ENCODE measurements at places on chromosomes 4 and X. TPM values are rescaled to one million over a fixed set of nuclear protein-coding genes. Genes with fewer than 3 reads are reported as not detected.

CLIC2 gene
- 6.2 TPM for total RNA-seq

S100P gene
- not detected for total RNA-seq

RGN gene
- 2.9 TPM for total RNA-seq

GPR34 gene
- total RNA-seq = not detected

LAP3 gene
- 116 TPM for total RNA-seq

LEF1 gene
- total RNA-seq = 0.33 TPM

SFRP2 gene
- not detected for total RNA-seq

KCNE5 gene
- 0.33 TPM for total RNA-seq

CDX4 gene
- total RNA-seq = not detected

FAM47A gene
- not detected for total RNA-seq

FOXR2 gene
- not detected for total RNA-seq

P2RY10 gene
- total RNA-seq = not detected

RHOXF2 gene
- total RNA-seq = not detected

PSAPL1 gene
- total RNA-seq = not detected

CD99 gene
- 82.6 TPM for total RNA-seq

STBD1 gene
- 7.2 TPM for total RNA-seq

ZIC3 gene
- total RNA-seq = not detected

SMIM31 gene
- not detected for total RNA-seq

TMPRSS11D gene
- total RNA-seq = under 0.01 TPM

TMEM150C gene
- 0.44 TPM for total RNA-seq

FAM47E gene
- total RNA-seq = under 0.01 TPM

CXorf65 gene
- not detected for total RNA-seq

IL13RA2 gene
- 100 TPM for total RNA-seq

PPP2R2C gene
- 1.4 TPM for total RNA-seq
